ENCODE measurements at places on chromosomes 13 and 19.

DNA sequence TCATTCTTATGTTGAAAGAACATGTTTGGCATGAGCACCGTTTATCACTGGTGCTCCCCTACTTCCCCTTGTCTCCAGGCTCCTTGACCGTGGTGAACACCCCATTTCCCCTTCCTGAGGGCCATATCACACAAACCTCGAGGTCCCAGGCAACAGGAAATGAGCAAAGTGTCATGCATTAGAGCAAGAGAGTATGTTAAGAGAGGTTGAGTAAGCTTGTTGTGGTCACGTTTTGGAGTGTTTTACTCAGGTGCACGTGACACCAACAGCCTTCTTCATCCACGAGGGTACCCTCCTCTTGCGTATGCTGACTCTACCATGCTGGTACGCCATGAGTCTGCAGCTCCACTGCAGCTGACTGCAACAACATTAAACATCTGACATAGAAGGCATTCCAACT, 482.2 kb upstream of the NBEA start:
- DNase-seq, result no peak

DNA sequence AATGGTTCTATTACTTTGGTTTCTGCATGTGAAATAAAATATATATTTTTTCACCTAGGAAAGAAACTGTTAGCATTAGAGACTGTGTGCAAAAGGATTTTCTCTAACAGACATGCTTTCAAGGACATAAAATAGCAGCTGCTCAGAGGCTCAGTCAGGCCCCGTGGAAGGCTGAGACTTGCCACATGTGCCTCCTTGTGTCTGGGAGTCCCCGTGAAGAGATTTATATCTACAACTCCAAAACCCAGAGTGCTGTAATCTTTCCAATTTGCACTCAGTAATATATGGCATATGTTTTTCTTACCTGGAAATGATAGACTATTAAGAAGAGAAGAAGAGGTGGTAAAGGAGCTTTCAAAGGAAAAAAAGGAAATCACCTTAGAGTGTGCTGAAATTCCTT, 371.6 kb upstream of the OBI1 start:
- no peak for DNase-seq

DNA sequence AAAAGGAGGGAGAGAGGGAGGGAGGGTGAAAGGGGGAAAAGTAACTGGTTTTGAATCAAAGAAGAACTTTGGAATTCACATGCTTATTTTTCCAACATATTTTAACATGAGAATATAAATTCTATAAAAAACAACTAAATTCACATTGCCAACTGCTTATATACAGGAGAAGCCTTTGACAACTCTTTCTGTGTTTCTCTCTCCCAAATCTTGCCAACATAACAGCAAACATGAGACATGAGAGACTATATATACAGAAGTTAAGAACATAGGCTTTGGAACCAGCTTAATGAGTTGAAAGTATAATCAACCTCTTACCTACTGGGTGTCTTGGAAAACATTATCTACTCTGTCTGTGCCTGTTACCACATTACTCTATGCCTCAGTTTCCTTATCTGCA, 493.3 kb downstream of the RFC3 start:
- no peak for DNase-seq

DNA sequence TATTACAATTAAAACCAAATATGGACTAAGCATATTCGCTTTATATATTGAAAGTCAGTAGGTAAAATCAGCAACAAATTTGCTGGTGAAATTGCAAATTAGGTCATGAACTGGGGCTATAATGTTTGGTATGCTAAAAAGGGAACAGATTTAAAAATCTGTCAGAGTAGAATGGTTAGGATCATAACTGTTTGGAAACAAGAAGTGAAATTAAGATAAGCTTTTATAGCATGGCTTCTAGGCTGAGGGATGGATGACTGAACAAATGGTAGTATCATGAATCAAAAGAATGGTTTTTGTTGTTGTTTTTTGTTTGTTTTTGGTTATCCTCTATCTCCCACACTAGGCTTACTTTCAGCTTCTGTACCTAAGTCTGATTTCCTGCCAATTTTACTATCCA, 1090.4 kb downstream of the PCDH9 start:
- no peak for DNase-seq

DNA sequence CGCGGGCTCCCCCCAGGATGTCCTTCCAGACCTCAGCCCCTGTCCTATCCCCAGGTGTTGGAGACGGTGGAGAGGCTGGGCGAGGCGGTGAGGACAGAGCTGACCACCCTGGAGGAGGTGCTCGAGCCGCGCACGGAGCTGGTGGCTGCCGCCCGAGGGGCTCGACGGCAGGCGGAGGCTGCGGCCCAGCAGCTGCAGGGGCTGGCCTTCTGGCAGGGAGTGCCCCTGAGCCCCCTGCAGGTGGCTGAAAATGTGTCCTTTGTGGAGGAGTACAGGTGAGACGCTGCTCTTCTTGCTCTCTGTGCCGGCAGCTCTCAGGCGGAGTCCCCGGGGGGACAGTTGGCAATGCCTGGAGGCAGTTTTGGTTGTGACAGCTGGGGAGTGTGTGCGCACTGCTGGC, 6.9 kb downstream of the TTYH1 start:
- no peak for DNase-seq

All from GM13977 (cell line).